Activated CD4-positive, CD25-positive, alpha-beta regulatory T cell treated with anti-CD3 and anti-CD28 coated beads, Interleukin-2, amount 50 U/mL, for 16 hours (primary cell): ENCODE measurements at places on chromosomes 3 and 15.

DNA sequence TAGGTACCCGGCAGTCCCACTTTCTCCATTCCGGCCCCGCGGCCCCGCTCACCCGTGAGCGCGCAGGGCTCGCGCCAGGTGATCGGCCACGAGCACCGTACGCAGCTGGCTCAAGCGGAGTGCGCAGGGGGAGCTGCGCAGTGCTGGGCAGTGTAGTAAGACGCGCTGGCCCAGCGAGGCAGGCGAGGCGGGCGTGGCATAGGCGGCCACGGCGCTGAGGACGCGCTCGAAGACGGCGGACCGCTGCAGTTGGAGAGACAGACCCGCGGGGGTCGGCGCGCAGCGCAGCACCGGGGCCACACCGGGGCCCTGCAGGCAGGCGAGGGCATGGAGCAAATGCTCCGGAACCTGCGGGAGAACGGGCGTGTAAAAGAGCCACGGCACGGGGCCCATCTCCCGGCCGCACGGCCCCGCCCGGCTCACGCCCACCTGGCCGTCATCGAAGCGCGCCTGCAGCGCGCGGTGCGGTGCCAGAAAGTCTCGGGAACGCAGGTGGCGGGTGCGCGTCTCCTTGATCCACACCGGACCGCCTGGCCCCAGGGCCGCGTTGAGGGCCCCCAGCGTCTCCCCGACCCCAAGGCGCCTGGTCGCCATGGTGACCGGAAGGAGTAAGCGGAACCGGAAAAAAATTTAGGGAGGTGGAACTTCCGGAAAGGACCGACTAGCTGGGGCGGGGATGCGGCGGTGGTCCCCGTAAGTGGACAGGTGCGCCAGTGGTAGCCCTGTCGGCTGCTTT is at the start of gene DALRD3:
TSS of gene DALRD3 (minus strand) at position 610 of the 736 bp plus-strand sequence. CDS start at position 594, 16 bp downstream.
- no peak for DNase-seq

- no peak for DNase-seq
Observed at GRCh38 chr15:73813589-73813988, 59.8 kb upstream of the TBC1D21 start.

DNA sequence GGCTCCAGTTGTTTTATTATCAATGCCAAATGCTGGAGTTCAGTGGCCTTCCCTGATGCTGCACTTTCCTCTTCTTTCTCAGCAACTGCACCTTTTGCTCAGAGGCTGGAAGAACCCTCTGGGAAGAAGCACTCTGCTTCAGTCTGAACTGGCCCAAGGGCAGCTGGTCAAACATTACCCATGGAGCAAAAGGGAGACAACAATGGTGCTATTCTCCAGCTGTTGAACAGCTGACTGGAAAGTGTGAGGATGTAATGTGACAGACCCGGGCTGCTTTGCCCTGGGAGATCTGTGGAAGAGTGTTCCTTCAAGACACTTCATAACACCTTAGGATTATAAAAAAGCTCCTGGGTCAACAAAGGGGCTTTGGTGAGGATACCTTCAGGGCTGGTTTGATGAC is 84.9 kb downstream of the EPHB1 start:
- DNase-seq: no peak

- DNase-seq: no peak
Observed at GRCh38 chr3:119582178-119582577, 2.9 kb downstream of the ADPRH start.

DNA sequence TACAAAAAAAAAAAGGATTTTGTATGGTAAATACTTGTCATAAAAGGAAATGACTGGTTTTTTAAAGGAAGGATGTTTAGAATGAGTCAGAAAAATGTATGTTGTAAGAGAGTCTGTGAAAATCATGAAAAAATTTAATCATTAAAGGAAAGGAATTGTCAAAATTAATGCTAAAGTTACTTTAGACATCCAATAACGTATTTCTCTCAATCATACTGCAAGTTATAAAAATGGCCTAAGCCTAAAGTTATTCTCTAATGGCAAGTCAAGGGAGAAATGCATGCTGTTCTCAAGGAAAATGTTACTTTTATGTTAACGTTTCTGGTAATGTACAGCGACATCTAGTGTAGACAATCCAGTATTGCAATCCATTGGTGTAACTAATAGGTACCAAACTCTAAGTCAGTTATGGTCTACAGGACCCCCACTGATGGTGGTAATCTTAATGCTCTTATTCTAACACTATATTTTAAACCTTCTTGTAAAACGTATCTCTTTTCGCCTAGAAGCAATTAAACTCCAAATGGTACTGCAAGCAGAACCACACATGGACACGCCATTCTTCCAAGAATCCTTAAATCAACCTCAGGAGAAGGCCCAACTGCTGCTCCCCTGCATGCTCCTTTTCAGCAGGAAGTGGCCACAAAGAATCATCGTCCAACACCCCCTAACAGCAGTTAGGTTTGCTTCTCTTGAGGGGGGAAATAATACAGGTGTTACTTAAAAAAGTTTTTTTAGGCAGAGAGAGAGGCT is 35.2 kb downstream of the NCEH1 start:
- no peak for DNase-seq

DNA sequence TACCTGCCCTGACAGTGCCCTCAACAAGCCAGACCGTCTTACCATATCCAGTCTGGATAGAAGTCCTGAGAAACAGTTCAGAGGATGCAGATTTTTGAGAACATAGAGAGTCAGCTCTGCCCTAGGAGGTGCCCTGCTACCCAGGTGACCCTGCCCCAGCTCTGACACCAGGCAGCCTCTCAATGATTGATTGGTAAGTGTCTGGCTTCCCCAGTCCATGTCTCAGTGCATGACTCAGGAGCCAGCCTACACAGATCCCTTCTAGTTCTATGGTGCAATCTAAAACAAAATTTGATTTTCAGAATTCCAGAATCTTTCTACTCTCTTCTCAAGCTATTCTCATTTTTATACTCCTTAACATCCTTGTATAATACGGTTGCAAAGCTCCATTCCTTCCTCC is 292.1 kb downstream of the VPS13C start:
- DNase-seq: no peak

GRCh38 chr15:60126200-60126599 is 122.1 kb downstream of the FOXB1 start:
- no peak for DNase-seq

DNA sequence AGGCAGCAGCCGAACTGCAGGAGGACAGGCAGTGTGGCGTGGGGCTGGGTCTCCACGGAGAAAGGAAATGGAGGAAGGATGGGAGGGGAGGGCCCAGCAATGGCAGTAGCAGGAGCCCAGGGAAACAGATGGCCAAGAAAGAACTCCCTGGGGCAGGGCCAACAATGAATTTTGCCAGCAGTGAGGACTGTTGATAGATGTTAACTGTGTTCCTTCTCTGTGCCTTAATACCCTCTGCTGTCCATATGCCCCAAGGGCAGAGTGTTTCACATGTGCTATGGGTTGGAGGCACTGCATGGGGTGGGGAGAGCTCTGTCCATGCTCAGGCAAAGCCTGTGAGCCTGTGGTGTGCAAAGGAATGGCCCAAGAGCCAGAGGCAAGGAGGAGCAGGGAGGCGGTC is 70.8 kb upstream of the POMGNT2 start:
- no peak for DNase-seq

GRCh38 chr3:194485881-194486539 is 792 bp downstream of the ATP13A3 start:
- peak; percentile 21 for DNase-seq

GRCh38 chr3:63231643-63232042 is 46.5 kb upstream of the SYNPR start:
- DNase-seq: no peak

- no peak for DNase-seq
Observed at GRCh38 chr3:151612115-151612514, 121.6 kb upstream of the AADACL2 start.

- DNase-seq: no peak
Observed at GRCh38 chr3:119352863-119353527, 58.8 kb downstream of the ARHGAP31 start.

DNA sequence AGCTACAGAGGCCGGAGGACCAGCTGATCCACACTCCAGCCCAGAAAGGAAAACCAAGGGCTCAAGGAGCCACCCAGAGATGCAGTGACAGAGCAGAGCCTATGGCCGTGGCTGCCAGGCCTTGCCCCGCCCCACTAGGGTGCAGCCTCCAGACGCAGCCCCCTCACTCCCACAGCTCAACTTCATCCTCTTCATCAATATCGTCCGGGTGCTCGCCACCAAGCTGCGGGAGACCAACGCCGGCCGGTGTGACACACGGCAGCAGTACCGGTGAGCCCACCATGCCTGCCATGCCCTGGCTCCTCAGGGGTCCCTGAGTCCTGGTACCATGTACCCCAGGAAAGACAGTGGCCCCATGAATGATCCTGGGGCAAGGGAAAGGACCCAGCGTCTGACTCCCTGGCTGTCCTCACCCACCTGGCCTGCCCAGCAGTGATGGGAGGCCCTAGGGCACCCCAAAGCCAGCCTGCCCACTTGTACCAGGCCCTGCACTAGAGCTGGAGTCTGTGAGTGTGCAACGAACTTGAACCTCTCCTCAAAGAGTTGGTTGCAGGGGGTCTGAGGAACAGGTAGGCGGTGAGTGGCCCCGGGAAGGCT is 24.2 kb downstream of the PTH1R start:
- no peak for DNase-seq

- DNase-seq: no peak
Observed at GRCh38 chr15:92400980-92401787, 7.5 kb downstream of the ST8SIA2 start.

GRCh38 chr15:85667491-85668424 is 127.0 kb downstream of the KLHL25 start:
- DNase-seq: peak; percentile 53

- peak; percentile 64 for DNase-seq
Observed at GRCh38 chr15:65304381-65305149, at the start of gene RNU5B-1. TSS of gene RNU5B-1 (plus strand) at chr15:65304677.

GRCh38 chr3:179526989-179527391 is 35.7 kb upstream of the ACTL6A start:
- no peak for DNase-seq

GRCh38 chr3:147412261-147412916 is 3.2 kb downstream of the ZIC1 start:
- no peak for DNase-seq

DNA sequence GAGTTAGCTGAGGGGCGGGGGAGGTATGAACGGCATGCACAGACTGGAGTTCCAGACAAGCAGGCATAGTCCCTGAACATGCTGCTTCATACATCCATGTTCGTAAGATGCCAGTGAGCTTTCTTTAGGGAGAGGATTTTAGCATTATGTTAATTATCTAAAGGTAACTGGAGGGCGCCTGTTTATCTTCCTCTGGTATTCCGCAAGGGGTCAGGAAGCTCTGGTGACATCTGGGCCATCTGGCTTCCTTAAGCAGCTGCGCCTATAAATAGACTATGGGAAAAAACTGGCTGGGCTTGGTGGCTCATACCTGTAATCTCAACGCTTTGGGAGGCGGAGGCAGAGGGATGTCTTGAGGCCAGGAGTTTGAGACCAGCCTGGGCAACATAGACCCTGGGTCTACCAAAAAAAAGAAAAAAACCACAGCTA is 1.5 kb upstream of the FBXO22 start:
- DNase-seq: no peak

GRCh38 chr15:55247311-55247710 is 42.3 kb downstream of the RAB27A start:
- DNase-seq: no peak

DNA sequence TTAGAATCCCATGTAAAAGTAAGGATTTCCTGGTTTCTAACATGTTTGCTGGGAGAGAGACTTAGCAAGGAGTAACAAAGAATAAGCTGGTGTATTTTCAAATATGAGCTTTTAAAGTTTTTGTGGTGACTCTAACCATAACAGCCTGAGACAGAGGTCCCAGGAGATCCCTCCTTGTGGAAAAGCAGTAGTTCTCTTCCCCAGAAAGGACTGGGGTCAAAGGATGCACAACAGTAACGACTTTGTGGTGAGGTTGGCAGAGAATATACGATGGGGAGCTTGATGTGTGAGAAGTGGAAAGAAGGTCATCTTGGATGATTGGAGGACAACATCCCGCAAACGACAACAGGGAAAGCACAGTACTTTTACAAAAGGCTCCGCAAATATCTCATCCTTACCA is 38.2 kb downstream of the ABHD5 start:
- DNase-seq: no peak

GRCh38 chr3:40992023-40992422 is 207.3 kb upstream of the CTNNB1 start:
- DNase-seq: no peak
